A549 treated with AZD2906 at 1 μM for 4 hours (cell line): ENCODE measurements at places on chromosomes 13 and 19. TPM values are rescaled to one million over a fixed set of nuclear protein-coding genes. Genes with fewer than 3 reads are reported as not detected.

Gene ZNF284
- total RNA-seq = 0.30 to 0.55 TPM (median 0.38 TPM) in 5 replicates

Gene IGFL2
- total RNA-seq = 0.37 to 0.86 TPM (median 0.56 TPM) in 5 replicates

Gene SCN1B
- 11.1 to 20.6 TPM (median 20.1 TPM) in 5 replicates for total RNA-seq

Gene UBE2L5
- not detected in 5 replicates for total RNA-seq

Gene TINCR
- total RNA-seq = 2.2 to 3.5 TPM (median 2.6 TPM) in 5 replicates

Gene ZNF497
- total RNA-seq = 0.82 to 1.3 TPM (median 1.2 TPM) in 5 replicates

Gene PALM3
- total RNA-seq = 1.4 to 2.6 TPM (median 2.2 TPM) in 5 replicates

Gene FXYD3
- total RNA-seq = 0.50 to 0.91 TPM (median 0.80 TPM) in 5 replicates

Gene NOVA2
- 0.77 to 1.3 TPM (median 1.3 TPM) in 5 replicates for total RNA-seq

Gene C19orf73
- total RNA-seq = 0.91 to 2.0 TPM (median 1.6 TPM) in 5 replicates

Gene PABPC3
- total RNA-seq = 0.10 to 0.18 TPM (median 0.16 TPM) in 5 replicates
